ENCODE measurements at places on chromosomes 4 and X.

DNA sequence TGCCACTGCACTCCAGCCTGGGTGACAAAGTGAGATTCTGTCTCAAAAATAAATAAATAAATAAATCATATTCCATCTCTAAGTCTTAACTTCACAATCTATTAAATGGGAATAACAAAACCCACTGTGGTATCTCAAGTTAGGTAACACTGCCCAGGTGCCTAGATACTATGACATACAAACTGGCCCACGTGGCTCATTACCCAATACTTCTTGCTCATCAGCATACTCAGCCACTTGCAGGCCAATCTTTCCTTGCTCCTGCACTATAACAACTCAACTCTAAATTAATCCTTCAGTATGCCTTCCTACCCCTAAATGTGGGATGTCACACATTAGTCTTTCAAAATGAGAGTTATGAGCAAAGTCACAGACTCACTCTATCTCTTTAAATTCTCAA, 230.1 kb downstream of the OPHN1 start:
- DNase-seq, result no peak

- DNase-seq, result no peak
Observed at GRCh38 chr4:6279582-6280289, 10.1 kb downstream of the WFS1 start.

GRCh38 chr4:187972135-187972534, 23.4 kb upstream of the ZFP42 start:
- no peak for DNase-seq

DNA sequence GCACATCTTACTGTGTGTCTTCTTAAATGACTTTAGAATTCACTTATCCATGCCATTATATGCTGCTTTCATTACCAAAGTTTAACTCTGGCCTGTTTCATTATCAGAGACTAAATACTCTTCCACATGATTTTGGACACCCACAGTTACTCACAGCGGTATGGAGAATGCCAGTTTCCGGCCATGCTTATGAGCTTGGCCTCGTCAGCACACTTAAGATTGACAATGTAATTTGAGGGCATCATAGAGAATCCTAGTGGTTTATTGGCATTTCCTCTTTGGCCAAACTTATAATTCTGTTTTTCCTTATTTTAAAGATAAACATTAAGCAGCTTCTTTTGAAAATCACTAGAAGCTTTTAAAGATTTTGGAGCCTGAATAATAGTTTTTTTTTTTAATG, 104.5 kb downstream of the IRF2 start:
- no peak for DNase-seq

DNA sequence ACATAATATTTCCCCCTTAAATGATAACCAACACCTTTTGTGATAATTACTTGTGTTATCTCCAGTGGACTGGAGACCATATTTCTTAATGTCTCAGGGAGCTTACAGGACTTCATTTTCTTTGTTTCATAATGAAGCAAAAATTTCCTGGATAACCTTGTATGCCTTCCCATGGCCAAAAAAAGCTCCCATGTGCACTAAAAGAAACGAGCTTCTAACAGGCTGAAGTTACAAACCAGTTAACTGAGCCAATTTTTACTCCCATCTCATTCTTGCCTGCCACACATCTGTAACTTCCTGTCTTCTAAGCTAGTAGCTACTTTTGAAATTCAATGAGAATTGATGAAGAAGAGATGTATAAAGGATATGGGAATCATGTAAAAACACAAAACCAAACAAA, 32.8 kb downstream of the GATB start:
- DNase-seq, result no peak

- no peak for DNase-seq
Observed at GRCh38 chrX:103941201-103941975, 21.0 kb upstream of the TMSB15B start.

DNA sequence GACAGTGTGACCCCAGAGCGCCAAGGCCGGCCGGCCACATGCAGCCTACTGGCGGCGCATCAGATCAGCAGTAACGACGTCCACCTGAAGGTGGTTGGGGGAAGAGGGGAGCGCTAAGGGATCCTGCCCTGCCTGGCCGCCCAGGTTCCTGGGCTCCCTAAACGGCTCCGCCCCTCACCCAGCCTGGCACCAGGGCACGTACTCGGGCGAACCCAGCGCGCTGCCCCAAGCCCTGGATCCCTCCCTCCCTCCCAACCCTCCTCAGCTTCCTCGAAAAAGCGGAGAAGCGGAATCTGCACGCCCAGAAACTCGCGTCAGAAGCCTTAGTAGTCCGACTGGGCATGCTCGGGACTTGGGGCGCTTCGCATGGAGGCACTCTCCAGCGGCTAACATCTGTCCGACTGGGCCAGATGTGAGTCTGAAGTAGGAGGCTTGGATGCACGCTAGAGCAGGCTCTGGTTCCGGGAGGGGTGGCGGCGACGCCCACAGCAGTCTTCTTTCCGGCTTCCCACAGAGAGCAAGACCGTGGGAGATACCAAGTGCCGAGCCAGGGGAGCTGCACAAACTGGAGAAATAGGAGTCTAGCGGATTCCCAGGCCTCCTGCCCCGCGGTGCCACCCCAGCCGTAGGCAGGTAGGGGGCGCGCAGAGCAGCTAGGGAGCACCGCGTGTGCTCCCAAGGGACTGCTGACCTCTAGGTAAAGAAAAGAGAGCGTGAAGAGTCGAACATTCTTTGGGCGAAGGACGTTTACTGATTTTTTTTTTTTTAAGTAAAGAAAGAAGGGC, 114.3 kb upstream of the TEX13C start:
- no peak for DNase-seq

DNA sequence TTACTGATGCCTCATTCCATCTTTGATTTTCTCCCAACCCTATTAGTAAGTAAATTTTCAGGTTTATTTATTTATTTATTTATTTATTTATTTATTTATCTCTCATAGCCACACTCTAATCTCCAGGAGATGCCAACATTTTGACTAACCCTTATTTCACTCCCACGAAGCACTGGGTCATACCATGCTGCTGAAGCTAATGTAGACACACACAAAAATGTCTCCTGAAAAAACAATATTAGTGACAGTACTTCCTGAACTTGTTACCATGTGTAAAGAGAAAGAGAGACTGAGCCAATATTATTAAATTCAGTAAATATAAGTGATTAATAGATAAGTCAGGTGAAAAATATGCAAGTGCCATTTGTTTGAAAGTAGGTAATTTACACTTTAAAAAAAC, 402.7 kb downstream of the C4orf33 start:
- no peak for DNase-seq

DNA sequence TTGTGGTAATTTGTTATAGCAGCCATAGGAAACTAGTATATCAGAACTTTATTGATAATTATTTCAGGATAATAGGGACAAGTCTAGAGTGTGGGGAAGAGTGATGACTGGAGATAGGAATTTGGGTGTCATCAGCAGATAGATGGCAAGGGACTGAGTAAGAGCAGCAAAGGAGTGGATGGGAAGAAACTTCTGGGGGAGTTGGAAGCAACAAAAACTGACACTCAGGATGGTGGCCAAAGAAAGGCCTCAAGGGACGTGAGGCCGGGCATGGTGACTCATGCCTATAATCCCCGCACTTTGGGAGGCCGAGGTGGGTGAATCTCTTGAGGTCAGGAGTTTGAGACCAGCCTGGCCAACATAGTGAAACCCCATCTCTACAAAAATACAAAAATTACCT, 9.1 kb upstream of the SLC25A5 start:
- no peak for DNase-seq

DNA sequence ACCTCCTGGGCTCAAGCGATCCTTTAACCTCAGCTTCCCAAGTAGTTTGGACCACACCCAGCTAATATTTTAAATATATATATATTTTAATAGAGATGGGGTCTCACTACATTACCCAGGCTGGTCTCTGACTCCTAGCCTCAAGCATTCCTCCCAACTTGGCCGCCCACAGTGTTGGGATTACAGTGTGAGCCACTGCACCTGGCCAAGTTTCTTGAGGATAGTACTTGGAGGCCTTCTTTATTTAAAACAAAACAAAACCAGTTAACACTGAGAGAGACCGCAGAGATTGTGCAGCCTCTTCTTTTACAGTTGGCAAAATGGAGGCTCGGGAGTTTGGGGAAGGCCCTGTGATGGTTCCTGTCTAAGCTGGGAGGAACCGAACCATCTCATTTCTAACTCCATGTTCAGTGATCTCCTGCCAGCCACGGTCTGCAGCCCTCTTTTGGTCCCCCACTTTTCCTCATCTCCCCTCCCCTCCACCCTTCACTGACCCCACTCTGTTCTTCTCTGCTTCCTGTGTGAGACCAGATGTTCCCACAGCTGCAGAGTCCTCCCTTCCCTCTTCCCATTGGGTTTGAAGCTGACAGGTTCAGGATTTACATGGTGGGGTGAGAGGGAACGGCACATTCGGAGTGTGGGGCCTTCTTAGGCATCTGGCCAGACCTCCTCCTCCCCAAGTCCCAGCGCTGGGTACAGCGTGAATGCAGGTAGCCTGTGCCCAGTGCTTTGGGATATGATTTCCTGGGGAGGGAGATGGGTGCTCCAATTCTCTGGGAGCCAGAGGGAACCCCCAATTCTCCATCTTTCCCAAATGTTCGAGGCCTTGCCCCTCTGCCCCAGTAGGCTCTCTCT, 1.4 kb upstream of the SORCS2 start:
- no peak for DNase-seq

DNA sequence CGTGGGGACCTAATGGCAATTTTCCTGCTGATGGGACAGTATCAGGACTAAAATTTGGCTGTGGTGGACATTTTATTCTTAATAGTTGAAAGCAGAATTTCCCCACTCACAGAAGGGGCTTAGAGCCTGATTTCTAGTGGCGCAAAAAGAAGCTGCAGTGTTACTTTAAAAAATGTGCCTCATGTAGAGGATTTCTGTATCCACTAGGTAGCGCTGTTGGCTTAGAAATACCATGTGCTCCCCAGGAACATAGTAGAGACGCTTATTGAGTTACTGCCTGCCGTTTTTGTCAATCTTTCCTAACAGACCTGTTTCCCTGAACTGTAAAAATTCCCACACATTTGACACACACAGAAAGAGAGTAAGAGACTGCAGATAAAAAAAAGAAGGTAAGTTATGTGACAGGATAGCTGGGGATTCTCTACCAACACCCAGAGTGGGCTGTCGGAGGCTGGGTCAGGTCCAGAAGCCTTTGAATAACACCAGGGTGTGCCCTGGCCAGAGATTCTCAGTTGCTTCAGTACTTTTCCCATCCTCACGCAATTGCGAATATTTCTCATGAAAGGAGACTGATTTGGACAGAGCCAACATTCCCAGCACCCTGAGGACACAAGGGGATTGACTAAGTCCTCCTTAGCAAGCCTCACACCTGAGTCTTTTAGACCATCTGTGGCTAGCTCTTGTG, 88.4 kb downstream of the ZXDA start:
- DNase-seq, result no peak

DNA sequence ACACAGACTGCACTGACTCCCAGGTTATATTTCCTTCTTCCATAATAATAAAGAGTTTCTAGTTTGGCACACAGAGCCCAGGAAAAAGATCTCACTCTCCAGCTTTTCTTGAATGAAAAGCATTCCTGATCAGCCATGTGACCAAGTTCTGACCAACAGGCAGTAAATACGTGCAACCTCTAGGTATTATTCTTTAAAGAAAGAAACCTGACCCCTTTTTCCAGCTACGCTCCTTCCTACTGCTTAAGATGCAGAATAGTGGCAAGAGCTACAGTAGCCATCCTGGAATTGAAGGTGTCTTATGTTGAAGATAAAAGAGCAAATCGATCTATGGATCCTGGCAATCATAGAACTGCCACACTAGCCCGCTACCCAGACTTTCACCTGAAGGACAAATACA, 76.7 kb downstream of the LRBA start:
- DNase-seq, result no peak

- DNase-seq, result no peak
Observed at GRCh38 chrX:101708163-101708562, 48.5 kb upstream of the ARMCX2 start.

DNA sequence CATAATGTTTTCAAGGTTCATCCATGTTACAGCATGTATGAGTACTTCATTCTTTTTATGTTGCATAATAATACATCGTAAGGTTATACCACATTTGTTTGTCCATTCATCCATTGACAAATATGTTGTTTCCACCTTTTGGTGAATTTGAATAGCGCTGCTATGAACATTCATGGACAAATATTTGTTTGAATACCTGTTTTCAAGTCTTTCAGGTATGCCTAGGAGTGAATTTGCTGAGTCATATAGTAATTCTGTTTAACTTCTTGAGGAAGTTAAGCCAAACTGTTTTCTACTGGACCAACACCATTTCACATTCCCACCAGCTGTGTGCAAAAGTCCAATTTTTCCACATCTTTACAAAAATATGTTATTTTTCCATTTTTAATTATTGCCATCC, 31.5 kb downstream of the IRS4 start:
- DNase-seq, result no peak

All from 8988T (cell line).